ENCODE measurements at places on chromosomes 16 and 17. TPM values are rescaled to one million over a fixed set of nuclear protein-coding genes. Genes with fewer than 3 reads are reported as not detected.

The ATP1B2 gene
- total RNA-seq, result 3.9 TPM

The PDILT gene
- total RNA-seq, result not detected

The KCNH4 gene
- total RNA-seq, result 0.30 TPM

The TBC1D3C gene
- not detected for total RNA-seq

The LGALS9B gene
- not detected for total RNA-seq

The SLC6A2 gene
- not detected for total RNA-seq

The MMD gene
- 16.1 TPM for total RNA-seq

The TMEM98 gene
- 175 TPM for total RNA-seq

GRCh38 chr16:69818891-69819545, 56.9 kb downstream of the WWP2 start:
- DNase-seq, result no peak

DNA sequence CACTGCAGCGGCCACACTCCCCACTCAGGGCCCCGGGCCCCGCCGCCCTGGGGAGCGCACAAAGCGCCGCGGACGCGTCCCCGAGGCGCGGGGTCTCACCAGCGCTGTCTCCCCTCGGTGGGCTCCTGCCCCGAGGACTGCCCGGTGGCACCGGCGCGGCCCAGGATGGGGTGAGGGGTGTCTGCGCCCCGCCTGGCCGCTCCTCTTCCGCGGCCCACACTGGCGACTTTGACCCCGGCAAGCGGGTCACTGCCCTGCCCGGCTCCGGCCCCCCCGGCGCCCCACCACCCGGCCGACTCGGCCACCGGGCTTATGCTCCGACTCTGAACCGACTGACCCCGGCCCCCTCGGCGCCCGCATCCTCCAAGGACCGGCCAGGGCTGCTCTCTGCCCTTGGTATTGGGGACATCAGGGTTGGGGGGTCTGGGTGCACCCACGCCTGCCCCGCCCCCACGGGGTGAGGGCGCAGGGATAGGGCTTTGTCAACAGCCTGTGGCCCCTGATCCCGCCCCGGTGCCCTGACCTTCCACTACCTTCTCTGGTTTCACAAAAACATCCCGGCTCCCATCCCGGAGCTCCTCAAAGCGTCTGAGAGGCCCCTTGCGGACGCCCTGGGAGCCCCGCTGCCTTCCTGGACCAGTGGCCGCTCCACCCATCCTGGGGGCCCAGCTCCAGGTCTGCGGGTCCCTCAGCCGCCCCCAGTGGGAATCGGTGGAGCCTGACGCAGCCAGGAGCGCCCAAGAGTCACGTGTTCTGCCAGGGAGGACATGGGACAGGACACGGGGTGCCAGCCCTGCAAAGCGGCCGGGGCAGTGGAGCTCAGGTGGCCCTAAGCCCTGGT, 829 bp downstream of the GCGR start:
- DNase-seq, result no peak

GRCh38 chr16:8391257-8391656, 199.1 kb downstream of the TMEM114 start:
- DNase-seq, result no peak

DNA sequence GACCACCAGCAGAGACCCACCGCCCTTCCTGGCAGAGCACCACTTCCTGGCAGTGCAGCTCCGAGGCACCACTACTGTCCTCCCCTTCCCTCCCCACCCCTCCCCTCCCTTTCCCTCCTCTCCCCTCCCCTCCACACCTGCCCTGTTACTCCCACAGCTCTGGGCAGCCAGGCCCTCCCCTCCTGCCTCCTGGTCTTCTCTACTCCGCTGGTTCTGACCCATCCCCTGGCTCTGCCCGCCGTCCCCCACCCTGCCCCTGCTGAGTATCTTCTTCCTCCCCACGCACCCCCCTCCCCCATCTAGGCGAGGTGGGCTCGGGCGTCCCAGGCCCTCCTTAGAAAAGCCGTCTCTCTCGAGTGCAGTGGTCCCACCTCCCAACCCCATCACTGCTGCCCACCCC, 77.7 kb downstream of the AMFR start:
- DNase-seq, result no peak

GRCh38 chr17:20122254-20122879, 113.2 kb downstream of the SPECC1 start:
- no peak for DNase-seq

DNA sequence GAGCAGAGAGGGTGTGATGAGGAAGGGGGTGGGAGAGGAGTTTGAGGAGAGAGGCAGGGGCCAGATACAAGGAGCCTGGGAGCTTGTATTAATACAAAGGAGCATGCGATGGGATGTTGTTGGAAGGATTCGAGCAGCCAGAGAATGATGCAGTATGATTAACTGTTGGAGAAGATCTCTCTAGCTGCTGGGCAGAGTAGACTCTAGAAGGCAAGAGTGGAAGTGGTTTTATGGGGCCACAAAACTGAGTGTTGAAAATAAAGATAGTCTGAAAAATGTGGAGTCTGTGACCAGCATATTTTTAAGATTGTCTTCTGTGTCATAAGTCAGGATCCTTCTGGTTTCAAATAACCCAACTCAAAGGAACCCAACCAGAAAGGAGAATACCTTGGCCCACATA, 98.3 kb downstream of the MSI2 start:
- no peak for DNase-seq

- no peak for DNase-seq
Observed at GRCh38 chr16:56755038-56755437, 25.1 kb downstream of the NUP93 start.

DNA sequence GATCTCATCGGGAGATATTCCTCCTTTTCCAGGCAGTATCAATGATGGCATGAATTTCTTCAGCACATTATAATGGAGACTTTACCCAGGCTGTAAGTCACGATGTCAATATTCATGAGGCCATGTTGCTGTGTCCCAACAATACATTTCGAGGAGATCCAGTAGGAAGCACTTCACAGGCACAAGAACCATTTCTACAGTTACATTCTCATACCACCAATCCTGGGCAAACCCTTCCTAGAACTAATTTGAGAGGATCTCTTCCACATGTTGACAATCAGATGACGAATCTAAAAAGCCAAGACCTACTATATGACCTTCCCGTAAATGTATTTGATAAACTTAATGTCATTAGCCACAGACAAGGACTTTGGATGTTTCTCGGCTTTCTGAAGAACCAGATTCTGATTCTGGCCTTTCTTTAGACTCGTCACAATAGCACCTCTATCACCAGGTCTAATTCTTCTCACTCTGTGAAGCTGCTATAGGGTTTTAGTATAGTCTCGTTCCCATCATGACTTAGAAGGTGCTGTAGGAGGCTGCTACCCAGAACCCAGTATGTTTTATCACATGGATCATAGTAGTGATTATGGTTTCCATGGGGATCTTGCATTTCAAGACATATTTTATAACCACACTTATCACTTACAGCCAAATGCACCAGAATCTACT, 40.2 kb downstream of the C16orf87 start:
- no peak for DNase-seq

DNA sequence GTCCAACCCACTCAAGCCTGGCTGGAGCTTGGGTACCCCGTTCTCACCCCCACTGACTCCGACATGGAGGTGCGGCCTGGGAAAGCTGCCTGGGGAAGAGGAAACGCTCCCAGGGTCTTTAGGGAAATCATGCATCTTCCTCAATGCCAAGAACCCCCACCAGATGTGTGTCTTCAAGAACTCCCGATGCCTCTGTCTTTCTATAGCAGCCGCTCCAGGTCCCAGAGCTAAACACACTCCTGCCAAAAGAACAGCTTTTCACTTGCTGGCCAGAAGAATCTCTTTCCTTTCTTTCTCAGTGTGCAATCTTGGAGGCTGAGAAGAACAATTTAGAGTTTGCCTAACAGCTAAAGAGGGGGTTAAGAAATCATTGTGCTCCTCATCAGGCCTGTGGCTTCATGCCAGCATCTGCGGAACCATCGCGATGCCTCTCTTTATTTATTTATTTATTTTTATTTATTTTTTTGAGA, 41.1 kb upstream of the MTSS2 start:
- no peak for DNase-seq

DNA sequence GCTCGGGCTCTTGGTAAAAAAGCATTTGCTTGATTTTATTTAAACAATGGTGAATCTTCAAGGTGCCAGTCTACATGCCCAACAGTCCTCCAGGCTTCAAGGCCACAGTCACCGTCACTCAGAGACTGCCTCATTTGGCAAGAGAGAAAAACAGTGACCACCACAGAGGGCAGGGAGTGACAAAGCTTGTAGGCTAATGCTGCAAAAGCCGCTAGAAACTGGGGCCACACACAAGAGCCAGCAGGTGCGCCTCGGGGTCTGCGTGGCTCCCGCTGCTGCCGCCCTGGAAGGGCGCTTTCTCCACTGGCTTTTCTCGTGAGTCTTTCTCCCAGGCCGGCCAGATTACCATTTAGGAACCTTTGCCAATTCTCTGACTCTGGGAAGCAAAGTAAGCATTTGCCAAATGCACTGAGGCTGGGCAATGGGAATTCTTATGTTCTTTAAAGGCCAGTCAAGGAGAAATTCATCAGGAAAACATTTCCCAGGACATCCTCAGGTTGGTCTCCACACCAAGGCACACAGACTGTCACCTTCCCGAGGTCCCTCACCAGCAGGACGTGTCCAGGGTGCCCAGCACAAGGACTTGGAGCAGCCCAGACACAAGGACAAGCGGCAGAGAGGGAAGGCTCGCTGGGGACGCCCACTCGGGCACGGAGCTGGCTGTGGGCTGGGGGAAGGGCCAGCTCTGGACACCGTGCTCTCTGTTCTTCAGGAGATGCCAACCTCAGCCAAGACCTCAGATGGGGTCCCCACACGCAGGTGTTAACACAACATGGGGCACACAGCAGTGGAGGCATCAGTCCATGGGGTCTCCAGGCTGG, 12.5 kb upstream of the C16orf95 start:
- no peak for DNase-seq

DNA sequence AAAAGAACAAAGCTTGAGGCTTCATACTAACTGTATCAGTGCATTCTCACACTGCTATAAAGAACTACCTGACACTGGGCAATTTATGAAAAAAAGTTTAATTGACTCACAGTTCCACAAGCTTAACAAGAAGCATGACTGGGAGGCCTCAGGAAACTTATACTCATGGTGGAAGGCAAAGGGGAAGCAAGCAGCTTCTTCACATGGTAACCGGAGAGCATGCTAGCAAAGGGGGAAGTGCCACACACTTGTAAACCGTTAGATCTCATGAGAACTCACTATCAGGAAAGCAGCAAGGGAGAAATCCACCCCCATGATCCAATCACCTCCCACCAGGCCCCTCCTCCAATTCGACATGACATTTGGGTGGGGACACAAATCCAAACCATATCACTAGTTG, 25.3 kb downstream of the CTRB2 start:
- no peak for DNase-seq

DNA sequence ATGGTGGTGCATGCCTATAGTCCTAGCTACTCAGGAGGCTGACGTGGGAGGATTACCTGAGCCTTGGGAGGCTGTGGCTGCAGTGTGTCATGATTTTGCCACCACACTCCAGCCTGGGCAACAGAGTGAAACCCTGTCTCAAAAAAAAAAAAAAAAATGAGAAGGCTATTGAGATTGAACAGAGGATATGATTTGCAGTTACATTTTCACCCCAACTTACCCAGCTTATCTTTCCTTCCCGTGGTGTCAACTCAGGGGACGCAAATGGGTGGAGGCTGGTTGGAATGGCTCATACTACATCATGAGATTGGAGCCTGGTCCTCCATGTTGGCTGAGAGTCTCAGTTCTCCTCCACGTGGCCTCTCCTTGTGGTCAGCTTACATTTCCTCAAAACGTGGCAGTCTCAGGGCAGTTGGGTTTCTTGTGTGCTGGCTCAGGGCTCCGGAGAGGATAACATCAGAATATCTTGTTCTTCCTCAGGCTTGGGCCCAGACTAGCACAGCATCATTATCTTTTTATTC, 17.2 kb upstream of the NSMCE1 start:
- no peak for DNase-seq

GRCh38 chr17:40538019-40538935, 27.0 kb downstream of the CCR7 start:
- DNase-seq, result no peak

DNA sequence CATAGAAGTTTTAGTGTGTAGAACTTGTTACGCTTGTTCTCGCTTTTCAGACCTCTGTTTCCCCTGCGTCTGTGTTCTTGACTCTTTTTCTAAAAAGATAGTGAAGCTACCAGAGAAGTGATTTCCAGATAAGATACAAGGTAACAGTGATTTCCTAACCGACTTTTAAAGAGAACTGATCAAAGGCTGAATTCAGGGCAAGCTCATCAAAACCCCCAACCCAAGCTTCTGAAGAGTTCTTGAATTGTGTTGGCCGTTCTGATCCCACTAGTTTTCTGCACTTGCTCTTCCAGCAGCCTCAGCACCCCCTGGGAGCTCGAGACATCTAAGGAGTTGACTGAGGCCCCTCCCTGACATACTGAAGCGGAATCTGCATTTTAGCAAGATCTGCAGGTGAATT, 12.7 kb upstream of the NSMCE1 start:
- DNase-seq, result no peak

DNA sequence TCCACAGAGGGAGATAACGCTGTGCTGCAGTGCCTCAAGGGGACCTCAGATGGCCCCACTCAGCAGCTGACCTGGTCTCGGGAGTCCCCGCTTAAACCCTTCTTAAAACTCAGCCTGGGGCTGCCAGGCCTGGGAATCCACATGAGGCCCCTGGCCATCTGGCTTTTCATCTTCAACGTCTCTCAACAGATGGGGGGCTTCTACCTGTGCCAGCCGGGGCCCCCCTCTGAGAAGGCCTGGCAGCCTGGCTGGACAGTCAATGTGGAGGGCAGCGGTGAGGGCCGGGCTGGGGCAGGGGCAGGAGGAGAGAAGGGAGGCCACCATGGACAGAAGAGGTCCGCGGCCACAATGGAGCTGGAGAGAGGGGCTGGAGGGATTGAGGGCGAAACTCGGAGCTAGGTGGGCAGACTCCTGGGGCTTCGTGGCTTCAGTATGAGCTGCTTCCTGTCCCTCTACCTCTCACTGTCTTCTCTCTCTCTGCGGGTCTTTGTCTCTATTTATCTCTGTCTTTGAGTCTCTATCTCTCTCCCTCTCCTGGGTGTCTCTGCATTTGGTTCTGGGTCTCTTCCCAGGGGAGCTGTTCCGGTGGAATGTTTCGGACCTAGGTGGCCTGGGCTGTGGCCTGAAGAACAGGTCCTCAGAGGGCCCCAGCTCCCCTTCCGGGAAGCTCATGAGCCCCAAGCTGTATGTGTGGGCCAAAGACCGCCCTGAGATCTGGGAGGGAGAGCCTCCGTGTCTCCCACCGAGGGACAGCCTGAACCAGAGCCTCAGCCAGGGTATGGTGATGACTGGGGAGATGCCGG, 769 bp downstream of the CD19 start:
- no peak for DNase-seq

DNA sequence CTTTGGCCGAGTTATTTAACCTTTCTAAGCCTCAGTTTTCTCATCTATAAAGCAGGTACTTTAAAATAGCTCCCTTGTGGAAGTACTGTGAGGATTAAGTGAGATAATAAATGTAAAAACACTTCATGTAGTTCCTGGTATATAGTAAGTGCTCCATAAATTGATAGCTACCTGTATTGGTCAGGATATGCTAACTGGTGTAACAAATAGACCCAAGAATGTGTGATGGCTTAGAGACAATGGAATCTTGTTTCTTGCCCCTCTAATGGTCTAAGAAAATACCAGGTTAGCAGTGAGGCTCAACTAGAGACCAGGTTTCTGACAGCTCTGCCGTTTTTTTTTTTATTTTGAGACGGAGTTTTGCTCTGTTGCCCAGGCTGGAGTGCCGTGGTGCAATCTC, 29.8 kb downstream of the CCR7 start:
- no peak for DNase-seq

GRCh38 chr17:1485423-1486376, 6.8 kb downstream of the MYO1C start:
- peak; percentile 58 for DNase-seq
